NCI-H1105 (cell line): ENCODE measurements at places on chromosomes 4 and X.

DNA sequence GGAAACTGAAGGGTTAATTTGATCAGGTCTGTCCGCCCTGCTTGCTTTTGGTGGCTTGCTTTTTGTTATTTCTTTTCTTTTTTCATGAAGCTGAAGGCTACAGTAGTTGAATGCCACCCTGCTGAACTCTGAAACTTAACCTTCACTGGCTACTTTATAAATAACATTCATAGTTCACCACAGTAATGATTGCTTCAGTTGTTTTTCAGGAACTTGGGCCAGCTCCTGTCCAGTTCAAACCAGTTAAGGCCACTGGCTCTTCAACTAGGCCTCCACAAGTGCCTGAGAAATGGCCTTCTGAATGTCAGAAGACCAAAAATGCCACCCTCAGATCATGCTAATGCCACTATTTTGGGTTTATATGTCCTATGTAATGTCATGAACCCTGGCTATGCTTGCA, 7.7 kb upstream of the ASB9 start:
- no peak for DNase-seq

GRCh38 chrX:10618961-10619360, 1.4 kb downstream of the MID1 start:
- no peak for DNase-seq

DNA sequence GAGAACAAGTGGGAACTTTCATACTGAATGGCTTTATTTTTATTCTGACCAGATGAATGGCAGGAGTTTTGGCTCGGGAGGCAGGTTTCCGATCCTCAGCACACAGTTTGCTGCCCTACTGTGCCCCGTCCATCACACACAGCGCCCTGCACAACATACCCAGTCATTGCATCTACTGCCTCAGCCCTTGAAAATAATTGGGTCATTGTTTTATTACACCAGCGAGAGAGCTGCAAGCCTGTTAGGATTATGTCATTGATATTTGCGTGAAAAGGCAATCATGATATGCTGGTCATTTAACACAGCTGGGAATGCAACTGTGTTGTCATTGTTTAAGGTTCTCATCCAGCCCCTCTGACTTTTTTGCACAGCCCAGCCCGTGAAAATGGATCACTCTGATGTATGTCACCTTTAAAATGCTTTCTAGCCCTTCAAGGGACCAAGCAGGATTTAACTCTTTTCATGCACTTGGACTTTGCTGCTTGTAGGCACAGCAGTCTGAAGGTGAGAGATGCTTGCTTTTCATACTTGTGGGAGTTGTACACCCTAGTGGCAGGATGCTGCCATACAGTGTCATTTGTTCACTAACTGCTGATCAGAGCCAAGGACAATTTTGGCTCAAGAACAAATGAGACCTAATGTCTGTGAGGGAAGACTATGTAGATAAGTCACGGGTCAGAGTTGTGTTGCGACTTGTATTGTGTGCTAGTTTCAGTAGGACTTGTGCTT, 62.3 kb downstream of the RTL9 start:
- DNase-seq: no peak

DNA sequence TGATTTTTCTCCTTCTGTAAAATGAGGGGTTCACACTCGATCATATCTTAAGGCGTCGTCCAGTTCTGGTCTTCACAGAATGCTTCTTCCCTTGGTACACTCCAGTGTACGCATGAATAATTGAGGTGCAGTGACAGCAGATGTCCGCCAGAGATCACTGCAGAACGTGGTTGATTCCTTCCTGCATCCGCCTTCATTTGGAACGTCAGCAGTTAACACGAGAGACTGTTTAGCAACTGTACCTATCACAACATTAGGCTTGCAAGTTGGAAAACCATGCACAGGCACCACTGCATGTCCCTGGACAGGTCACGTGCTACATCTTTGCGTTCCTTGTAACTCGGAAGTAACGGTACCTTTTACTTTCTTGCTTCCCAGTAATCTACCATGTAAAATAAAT, 66.0 kb upstream of the GEMIN8 start:
- no peak for DNase-seq
